ENCODE measurements at places on chromosomes 1 and 21. TPM values are rescaled to one million over a fixed set of nuclear protein-coding genes. Genes with fewer than 3 reads are reported as not detected.

DCDC2B gene
- not detected for total RNA-seq

LMOD1 gene
- total RNA-seq, result 0.12 TPM

RGS2 gene
- 9.1 TPM for total RNA-seq

CDK18 gene
- 0.32 TPM for total RNA-seq

- peaks cover 3% of the 10 kb centered on the region for H3K27me3 ChIP-seq
- DNase-seq, result no peak
- H3K4me1 ChIP-seq, result peaks cover 2% of the 10 kb centered on the region
- H3K36me3 ChIP-seq, result no peaks in the 10 kb centered on the region
- H3K27ac ChIP-seq, result no peak overlapping the region
Observed at GRCh38 chr1:117659550-117660270, 53.9 kb downstream of the TENT5C start.

DNA sequence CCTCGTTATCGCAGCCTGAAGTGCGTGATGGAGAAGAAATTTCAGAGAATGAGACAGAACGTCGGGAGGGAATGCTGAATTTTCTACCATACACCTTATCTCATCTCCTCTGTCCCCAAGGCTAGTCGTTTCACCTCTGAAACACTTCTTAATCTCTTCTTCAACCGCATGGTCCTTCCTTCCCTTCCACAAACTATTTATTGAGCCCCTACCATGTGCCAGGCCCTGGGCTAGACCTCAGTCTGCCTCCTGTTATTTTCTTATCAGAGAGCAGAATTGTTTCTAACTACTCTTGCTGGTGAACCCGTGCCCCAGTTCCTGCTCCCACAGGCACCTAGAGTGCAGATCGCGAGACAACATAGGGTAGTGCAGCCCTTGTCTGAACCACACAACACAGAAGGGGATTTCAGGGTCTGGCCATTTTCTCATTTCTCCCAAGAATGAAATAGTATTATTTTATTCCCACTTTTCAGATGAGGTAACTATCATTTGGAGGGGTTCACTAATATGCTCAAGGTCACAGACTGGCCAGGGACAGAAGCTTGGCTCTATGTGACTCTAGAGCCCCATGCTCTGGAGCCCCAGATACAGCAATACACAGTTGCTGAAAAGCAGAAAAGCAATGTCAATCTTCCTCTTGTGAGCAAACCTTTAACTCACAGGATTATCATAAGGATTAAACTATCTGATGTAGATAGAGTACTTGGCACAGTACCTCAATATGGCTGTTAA is 598 bp upstream of the ADIPOR1 start:
- H3K4me3 ChIP-seq, result peak overlapping the region; percentile 79
- no peak for DNase-seq
- no peaks in the 10 kb centered on the region for H3K27me3 ChIP-seq

DNA sequence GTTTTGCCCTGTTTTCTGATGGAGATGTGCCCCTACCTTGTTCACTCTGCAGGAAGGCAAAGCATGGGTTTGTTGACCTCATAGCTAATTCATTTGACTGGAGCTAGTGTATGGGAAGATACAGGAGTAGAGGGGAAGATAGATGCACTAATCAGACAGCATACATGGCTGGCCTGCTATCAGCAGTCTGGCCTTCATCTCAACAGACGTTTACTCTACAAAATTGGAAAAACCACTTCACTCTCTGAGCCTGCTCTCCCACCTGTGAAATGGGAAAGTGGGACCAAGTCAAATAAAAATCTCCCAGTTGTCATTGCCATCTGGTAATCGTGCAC is 235.2 kb upstream of the RAB4A start:
- no peak overlapping the region for H3K27ac ChIP-seq
- peaks cover 6% of the 10 kb centered on the region for H3K27me3 ChIP-seq
- H3K4me3 ChIP-seq, result no peak overlapping the region
- H3K4me1 ChIP-seq, result peaks cover 11% of the 10 kb centered on the region
- DNase-seq, result no peak
- H3K36me3 ChIP-seq, result no peaks in the 10 kb centered on the region

- H3K36me3 ChIP-seq, result no peaks in the 10 kb centered on the region
- H3K27ac ChIP-seq, result peak overlapping the region; percentile 100
- DNase-seq, result peak; percentile 72
- no peak overlapping the region for H3K4me3 ChIP-seq
- H3K4me1 ChIP-seq, result peaks cover 20% of the 10 kb centered on the region
Observed at GRCh38 chr21:14711287-14711686, 165.2 kb upstream of the SAMSN1 start.

- no peak overlapping the region for H3K4me3 ChIP-seq
- no peaks in the 10 kb centered on the region for H3K36me3 ChIP-seq
- no peak for DNase-seq
- no peaks in the 10 kb centered on the region for H3K4me1 ChIP-seq
- H3K27ac ChIP-seq, result no peak overlapping the region
Observed at GRCh38 chr1:46772571-46772970, 26.3 kb upstream of the CYP4B1 start.

DNA sequence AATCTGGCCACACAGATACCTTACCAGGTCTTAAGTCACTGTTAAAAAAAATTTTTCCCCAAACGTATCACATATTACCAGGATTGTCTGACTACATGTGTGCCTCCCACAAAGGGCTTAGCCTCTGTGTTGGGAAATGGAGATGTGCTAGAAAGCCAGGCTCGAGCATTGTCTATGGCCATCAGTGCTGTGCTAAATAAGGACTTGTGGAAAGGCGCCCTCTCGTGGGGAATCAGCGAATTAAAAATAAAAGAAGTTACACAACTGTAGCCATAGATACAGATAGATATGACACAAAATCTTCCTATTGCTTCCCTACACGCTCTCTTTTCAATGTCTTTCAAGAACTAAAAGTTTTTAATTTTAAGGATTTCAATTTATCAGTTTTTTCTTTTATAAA is 47.5 kb upstream of the CRNN start:
- H3K27ac ChIP-seq, result no peak overlapping the region
- H3K4me3 ChIP-seq, result no peak overlapping the region
- H3K27me3 ChIP-seq, result peaks cover 4% of the 10 kb centered on the region
- no peaks in the 10 kb centered on the region for H3K36me3 ChIP-seq
- peak; percentile 51 for DNase-seq
- no peaks in the 10 kb centered on the region for H3K4me1 ChIP-seq

- H3K27ac ChIP-seq, result no peak overlapping the region
- no peaks in the 10 kb centered on the region for H3K36me3 ChIP-seq
- H3K4me1 ChIP-seq, result no peaks in the 10 kb centered on the region
- H3K27me3 ChIP-seq, result peaks cover 10% of the 10 kb centered on the region
Observed at GRCh38 chr21:44537930-44538911, 1.8 kb downstream of the KRTAP10-1 start.

DNA sequence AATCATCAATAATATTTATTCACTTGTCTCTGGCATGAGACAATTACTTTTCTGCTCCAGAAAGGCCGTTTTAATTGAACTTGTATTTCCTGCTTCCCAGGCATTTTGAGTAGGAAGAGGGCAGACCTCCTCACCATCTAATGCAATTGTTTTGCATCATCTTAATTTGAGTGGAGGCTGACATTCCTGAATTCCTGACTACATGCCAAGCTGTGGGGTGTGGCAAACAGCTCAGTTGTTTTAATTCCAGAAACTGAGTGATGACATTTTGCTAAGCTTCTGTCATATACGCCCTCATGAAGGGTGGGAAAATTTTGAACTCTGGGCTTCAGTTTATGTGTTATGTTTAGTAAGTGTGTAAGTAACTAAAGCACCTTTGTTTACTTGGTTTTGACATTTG is 125.4 kb upstream of the USP25 start:
- no peaks in the 10 kb centered on the region for H3K36me3 ChIP-seq
- DNase-seq, result peak; percentile 21
- H3K27me3 ChIP-seq, result no peaks in the 10 kb centered on the region
- H3K4me1 ChIP-seq, result peaks cover 5% of the 10 kb centered on the region
- no peak overlapping the region for H3K27ac ChIP-seq
- H3K4me3 ChIP-seq, result no peak overlapping the region

DNA sequence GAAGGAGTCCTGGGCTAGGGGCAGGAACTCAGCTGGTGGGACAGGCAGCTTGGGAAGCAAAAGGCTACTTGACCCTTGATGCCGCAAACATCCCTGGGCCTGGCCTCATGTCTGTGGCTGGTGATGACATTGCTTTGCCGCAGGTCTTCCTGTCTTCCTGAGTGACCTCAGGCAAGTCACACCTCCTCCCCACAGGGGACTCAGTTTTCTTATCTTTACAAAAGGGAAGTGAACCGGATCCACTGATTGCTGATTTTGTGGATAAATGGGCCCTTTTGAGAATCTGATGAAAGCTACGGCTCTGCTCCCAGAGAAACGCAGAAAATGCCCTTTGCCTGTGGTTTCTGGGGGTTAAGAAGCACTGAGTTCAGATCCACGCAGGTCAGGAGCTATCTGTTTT is 20.7 kb downstream of the PLOD1 start:
- H3K36me3 ChIP-seq, result peaks cover 41% of the 10 kb centered on the region
- no peak for DNase-seq
- H3K27ac ChIP-seq, result no peak overlapping the region
- no peak overlapping the region for H3K4me3 ChIP-seq
- no peaks in the 10 kb centered on the region for H3K4me1 ChIP-seq

GRCh38 chr1:59674595-59674994 is 140.2 kb upstream of the HOOK1 start:
- H3K4me1 ChIP-seq, result peaks cover 34% of the 10 kb centered on the region
- peak; percentile 83 for DNase-seq
- no peaks in the 10 kb centered on the region for H3K36me3 ChIP-seq
- no peak overlapping the region for H3K4me3 ChIP-seq
- no peaks in the 10 kb centered on the region for H3K27me3 ChIP-seq

DNA sequence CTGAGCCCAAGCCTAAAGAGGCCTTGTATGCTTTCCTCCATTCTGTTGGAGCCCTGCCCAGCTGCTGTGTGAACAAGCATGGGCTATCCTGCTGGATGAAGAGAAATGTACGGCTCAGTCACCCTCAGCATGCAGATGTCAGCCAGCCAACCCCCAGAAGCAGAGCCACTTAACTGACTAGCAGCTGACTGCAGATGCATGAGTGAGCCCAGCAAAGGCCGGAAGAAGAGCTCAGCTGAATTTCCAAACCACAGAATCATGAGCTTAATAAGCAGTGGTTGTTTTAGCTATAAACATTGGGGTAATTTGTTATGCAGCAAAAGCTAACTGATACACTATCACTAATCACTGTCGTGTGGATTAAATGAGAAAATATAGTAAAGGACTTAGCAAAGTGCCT is 39.0 kb downstream of the FOXO6 start:
- H3K27ac ChIP-seq, result no peak overlapping the region
- peaks cover 2% of the 10 kb centered on the region for H3K27me3 ChIP-seq
- no peak for DNase-seq
- H3K4me1 ChIP-seq, result peaks cover 2% of the 10 kb centered on the region
